ENCODE measurements at places on chromosomes 13 and 19.

GRCh38 chr13:23433171-23434153, at the start of gene SACS:
Gene SACS, minus strand, starts transcription at chr13:23433702. Its CDS starts 22,463 bp downstream, at chr13:23411239.
- no peak for DNase-seq

GRCh38 chr19:38303517-38304351, at the start of gene C19orf33:
Gene C19orf33, plus strand, starts transcription at chr19:38304251. Its CDS starts 11 bp downstream, at chr19:38304262.
- no peak for DNase-seq

DNA sequence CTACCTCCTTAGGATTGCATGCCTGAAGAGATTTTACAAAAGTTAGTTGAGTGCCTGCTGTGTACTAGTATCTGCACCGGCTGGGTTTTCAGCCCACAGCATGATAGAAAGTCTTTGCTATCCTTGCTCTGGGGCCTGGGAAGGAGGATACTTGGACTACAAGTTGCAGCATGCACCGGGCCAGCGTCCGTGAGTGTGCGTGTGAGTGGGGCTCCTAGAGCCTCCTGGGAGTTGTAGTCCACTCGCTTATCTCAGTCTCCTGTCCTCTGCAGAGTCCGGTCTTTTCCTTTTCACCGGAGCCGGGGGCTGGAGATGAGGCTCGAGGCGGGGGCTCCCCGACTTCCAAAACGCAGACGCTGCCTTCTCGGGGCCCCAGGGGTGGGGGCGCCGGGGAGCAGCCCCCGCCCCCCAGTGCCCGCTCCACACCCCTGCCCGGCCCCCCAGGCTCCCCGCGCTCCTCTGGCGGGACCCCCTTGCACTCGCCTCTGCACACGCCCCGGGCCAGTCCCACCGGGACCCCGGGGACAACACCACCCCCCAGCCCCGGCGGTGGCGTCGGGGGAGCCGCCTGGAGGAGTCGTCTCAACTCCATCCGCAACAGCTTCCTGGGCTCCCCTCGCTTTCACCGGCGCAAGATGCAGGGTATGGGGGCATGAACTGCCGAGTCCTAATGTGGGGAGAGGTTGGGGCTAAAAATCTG, 20.6 kb downstream of the BRSK1 start:
- no peak for DNase-seq

DNA sequence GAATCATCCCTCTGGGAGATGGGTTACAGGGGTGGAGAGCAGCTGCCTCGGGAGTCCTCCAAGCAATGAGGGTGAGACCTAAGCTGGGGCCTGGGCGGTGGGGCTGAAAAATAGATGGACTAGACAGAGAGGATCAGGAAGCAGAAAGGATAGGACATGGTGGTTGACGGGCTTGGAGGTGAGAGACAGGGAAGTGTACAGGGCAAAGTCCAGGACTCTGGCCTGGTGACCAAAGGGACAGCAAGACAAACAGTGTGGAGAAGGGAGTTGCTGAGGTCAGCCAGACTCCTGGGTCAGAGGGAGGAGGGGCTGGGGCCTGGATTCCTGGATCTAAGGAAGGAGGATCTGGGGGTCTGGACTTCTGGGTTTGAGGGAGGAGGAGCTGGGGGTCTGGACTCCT, 5.5 kb downstream of the PHLDB3 start:
- DNase-seq, result no peak

- no peak for DNase-seq
These were observed 150.0 kb downstream of the DPF1 start for GRCh38 chr19:38073841-38074685.

DNA sequence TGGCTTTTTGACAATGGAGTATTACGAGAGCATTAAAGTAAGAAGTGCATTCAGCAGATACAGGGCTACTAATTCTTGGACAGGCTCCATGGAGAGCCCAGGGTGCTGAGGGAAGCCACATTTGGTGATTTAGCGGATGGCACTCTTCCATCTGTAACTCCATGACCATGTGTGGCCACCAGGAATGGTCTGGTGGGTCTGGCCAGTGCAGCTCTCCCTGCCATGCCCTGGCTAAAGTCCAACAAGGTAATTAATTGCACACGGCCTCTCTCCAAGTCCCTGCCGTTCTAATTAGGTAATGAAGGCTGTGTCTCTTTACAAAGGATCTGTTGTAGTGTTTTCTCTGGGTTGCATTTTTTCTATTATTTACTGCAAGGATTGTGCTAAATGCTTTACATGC, 4.3 kb upstream of the ZFR2 start:
- no peak for DNase-seq

DNA sequence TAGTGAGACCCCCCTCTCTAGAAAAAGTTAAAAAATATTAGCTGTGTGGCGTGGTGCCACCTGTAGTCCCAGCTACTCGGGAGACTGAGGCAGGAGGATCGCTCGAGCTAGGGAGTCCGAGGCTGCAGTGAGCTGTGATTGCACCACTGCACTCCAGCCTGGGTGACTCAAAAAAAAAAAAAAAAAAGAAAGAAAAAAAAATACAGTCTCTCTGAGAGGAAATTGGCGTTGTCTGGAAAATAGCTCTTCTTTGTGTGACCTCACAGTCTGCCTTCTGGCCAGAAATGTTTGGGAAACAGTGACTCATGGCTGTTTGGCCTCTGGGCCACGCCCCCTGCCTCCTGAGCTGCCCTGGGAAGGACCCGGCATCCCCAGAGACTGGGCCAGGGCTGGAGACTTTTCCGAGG, 10.7 kb downstream of the MARCHF2 start:
- no peak for DNase-seq

DNA sequence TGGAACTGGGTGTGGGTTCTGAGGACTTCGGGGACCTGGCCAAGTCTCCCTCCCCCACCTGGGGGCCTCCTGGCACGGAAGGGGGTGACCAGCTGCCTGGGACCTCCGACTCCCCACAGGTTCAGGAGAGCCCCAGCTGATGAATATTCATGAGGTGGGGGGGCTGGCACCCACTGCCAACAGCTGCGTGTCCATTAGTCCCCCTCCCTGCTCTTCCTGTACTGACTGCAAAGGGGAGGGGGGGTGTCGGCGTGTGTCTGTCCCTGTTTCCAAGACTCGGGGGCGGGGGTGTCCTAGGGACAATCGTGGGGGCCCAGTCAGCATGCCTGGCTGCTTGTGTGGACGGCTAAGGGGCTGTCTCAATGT, 10.6 kb upstream of the NFIX start:
- DNase-seq, result no peak

- DNase-seq, result no peak
These were observed 35.1 kb upstream of the EEF1AKMT1 start for GRCh38 chr13:20808874-20809273.

GRCh38 chr13:68727798-68728197, 1379.8 kb upstream of the ATXN8OS start:
- no peak for DNase-seq

GRCh38 chr19:12833738-12834565, 427 bp downstream of the RTBDN start:
- no peak for DNase-seq

GRCh38 chr19:58305932-58306323, 751 bp downstream of the ERVK3-1 start:
- DNase-seq, result no peak

DNA sequence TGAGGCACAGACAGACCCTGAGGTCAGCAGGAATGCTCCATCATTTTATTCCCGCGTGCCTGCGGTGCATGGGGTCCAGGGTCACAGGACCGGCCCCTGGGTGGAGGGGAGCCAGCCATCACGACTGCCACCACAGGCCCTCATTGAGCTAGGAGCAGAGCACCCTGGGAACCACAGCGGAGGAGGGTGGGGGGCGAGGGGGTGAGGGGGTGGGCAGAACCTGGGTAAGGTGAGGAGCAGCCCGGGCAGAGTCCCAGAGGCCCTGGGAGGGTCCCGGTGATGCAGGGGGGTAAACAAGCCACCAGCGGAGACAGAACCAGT, 1.2 kb upstream of the MADCAM1 start:
- no peak for DNase-seq

- DNase-seq, result no peak
These were observed 67.9 kb downstream of the EFNB2 start for GRCh38 chr13:106467427-106468122.

DNA sequence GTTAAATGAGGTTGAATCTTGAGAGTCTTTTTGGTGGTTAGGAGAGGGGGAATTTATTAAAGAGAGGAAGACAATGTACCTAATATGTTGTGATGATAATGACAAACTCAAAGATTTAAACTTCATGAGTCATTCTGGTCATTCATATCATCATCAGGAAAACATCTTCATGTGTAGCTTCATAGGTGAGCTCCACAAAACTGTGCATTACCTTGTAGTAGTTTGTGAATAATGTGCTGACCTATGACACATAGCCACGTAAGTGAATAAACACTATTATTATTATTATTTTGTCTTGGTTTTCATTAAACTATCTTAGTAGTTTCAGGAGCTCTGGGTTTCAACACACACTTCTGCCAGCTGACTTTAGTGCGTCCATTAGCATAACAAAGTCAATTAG, 997 bp upstream of the GPC6 start:
- DNase-seq, result no peak

GRCh38 chr13:37344056-37344455, 238.6 kb upstream of the CSNK1A1L start:
- DNase-seq, result no peak

GRCh38 chr19:1609103-1609396, 3.8 kb upstream of the UQCR11 start:
- no peak for DNase-seq

DNA sequence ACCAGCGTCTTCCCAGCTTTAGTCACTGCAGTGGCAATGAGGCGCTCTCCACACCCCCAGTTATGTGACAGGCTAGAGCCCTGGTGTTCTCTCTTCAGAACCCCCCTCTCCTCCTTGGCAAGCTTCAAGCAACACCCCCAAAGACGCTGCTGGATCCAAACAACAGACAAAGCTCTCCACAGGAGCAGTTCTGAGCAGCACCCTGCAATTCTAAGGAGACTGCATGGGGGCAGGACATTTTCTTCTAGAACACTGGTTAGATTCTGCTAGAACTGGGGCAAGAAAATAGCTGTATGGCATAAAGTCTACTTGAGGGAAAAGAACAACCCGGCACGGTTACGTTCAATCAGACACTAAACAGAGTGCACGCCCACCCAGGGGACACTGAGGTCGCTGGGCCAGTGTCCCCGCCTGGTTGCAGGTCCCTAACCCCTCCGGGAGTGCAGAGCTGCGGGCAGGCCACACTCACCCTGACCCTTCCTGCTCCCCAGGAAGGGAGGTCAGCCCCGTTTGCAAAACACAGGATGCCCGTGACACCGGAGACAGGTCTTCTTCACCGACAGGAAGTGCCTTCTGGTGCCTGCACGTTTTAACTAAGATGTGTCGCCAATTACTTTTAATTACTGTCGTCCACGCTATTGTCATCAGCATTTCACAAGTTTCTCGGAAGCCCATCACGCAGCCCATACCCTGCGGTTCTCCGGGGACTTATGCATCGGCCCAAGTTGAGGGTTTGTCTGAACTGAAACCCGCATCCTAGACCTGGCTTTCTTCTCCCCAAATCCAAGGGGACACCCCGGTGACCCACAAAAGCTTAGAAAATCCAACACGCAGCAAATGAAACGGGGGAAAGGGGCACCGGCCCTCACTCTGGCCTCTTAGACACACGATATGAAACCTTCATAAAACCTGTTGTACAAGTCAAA, 943 bp downstream of the GJB6 start:
- DNase-seq, result no peak

- DNase-seq, result no peak
These were observed 449.3 kb downstream of the PCDH17 start for GRCh38 chr13:58080806-58081205.

DNA sequence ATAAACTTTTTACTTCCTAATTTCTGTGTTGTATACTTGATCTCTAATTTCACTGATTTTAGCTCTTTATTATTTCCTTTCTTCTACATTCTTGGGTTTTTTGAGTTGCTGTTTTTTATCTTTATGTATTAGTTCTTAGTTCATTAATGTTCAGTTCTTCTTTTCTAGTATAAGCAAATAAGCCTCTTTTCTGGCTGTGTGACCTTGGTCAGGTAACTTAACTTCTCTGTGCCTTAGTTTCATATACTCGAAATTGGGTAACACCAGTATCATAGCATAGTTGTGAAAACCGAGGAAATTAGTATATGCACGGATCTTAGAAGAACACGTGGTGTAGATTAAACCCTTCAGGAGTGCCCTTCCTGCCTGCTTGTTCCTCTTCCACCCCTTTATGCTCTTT, 130.2 kb upstream of the C1QTNF9B start:
- no peak for DNase-seq

- DNase-seq, result no peak
These were observed 920 bp upstream of the ANO8 start for GRCh38 chr19:17335575-17335974.

DNA sequence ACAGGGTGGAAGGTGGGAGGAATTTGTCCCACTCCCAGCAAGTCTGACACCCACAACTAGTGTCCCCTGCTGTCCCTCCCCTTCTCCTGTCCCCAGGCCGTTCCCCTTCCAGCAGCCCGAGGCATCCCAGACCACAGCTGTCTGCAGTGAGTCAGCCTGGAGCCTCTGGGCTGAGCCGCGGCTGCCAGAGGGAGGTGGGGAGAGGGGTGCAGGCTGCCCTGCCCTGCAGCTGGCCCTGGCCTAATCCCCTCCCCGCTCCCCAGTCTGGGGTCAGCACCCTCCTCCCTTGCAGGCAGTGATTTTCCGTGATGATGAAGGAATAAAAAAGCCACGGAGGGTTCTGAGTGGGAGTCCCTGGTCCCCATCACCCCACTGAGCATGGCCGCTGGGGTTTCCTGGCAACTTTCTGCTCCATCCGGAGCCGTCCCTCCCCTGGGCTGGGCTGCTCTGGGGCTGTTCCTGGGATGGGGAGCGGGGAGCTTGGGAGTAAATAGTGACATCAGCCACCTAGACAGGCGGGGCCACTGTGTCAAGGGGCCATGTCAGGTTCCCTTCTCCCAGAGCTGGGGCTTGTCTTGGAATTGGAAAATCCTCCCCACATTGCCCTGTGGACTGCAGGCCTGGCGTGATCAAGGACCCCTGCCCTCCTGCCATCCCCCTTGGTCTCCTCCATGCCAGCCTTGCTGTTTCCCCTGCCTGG, 16.8 kb downstream of the SPC24 start:
- no peak for DNase-seq

DNA sequence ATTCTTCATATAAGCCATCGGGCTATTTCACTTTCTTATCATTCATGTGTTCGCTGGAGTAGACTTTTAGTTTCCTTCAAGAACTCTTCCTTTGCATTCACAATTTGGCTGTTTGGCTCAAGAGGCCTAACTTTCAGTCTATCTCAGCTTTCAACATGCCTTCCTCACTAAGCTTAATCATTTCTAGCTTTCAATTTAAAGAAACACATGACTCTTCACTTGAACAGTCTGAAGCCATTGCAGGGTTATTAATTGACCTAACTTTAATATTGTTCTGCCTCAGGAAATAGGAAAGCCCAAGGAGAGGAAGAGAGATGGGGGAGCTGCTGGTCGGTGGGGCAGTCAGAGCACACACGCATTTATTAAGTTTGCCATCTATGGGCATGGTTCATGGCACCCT, 158.1 kb downstream of the SUCLA2 start:
- DNase-seq, result no peak
